SK-N-DZ (cell line): ENCODE measurements at places on chromosomes 1 and 21.
A peak's percentile ranks its signal among the peaks of the same experiment; 100 is the strongest.

DNA sequence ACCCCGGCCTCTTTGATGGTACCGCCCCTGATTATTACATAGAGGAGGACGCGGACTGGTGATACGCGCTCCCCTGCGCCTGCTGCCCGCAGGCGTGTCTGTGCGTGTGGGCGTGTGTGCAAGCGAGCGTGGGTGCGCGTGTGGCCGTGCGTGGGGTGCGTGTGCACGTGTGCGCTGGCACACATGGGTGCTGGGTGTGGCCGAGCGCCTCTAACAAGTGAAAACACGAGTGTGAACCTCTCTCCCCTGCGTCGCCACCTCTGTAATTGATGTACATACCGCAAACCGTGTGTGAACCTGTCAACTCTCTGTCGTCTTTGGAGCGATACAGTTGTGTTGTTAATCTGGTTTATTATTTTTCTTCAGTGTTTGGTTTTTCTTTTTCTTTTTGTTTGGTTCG lies 87.8 kb upstream of the TMEM51 start:
- no peak for DNase-seq

- DNase-seq: no peak
Observed at GRCh38 chr1:184843732-184844495, 89.3 kb upstream of the EDEM3 start.

- DNase-seq: no peak
Observed at GRCh38 chr1:43270421-43271095, 775 bp downstream of the TMEM125 start.

DNA sequence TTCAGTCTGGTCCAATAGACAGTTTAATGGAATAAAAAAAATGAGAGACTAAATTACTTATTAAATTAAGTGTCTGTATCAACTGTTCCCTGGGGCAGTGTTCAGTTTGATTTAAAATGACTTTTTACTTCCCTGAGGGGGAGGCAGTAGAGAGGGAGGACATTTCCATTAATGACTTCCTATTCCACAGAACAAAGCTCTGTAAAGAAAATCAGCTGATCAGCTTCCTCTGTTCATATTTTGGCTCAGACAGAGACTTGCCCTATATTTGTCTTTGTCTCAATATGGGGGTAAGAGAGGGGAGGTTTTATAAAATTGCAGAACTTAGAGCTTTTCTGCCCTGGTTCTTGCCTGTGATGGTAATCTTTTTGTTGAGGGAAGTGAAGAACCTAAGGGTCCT lies 8.4 kb downstream of the CFAP126 start:
- DNase-seq: no peak

- peak; percentile 40 for DNase-seq
Observed at GRCh38 chr21:14675774-14676530, 129.8 kb upstream of the SAMSN1 start.

GRCh38 chr1:231385416-231385748 lies 36.7 kb downstream of the EGLN1 start:
- DNase-seq: no peak

GRCh38 chr1:201019321-201019977 lies 4.1 kb downstream of the KIF21B start:
- no peak for DNase-seq

DNA sequence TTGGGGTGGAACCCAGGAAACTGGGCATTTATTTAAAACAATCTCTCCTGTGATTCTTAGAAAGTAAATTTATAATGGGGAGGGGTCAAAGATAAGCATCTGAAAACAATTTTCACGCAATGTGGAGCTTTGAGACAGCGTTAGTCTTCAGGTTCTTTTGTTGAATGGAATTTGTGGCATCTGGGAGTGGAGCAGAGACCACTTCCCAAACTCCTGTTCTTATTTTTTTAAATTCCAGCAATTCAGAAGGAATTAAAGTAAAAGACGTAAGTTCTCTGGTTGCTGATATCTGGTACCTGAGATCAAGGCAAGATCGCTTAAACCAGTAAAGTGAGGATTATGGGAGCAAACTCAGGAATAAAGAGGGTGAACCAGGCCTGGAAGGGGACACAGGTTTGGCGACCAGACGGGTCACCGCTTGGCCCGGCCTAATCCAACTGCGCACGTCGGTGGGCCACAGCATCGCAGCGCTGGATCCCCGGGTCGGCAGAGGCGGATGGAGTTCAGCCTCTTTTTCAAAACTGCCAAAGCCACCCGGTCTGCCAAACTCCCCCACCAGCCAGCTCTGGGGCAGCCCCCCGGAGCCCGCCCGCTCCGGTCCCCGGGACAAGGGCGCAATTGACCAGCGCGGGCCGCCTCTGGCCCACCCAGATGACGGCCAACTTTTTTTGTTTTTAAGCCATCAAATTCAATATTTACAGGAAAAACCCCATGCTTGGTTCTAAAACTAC lies 754 bp upstream of the PDPN start:
- DNase-seq: no peak

GRCh38 chr1:232868793-232869491 lies 63.7 kb downstream of the MAP10 start:
- DNase-seq: peak; percentile 9

DNA sequence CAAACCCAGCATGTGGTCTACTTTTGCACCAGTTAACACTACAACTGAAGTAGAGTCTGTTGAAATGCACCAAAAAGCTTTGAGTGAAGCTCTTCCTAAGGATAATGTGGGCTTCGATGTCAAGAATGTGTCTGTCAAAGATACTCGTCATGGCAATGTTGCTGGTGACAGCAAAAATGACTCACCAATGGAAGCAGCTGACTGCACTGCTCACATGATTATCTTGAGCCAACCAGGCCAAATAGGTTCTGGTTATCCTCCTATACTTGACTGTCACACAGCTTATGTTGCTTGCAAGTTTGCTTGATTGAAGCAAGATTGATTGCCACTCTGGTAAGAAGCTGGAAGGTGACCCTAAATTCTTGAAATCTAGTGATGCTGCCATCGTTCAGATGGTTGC lies 85.2 kb downstream of the DENND1B start:
- no peak for DNase-seq

GRCh38 chr1:231690059-231690458 lies 63.5 kb downstream of the DISC1 start:
- no peak for DNase-seq

DNA sequence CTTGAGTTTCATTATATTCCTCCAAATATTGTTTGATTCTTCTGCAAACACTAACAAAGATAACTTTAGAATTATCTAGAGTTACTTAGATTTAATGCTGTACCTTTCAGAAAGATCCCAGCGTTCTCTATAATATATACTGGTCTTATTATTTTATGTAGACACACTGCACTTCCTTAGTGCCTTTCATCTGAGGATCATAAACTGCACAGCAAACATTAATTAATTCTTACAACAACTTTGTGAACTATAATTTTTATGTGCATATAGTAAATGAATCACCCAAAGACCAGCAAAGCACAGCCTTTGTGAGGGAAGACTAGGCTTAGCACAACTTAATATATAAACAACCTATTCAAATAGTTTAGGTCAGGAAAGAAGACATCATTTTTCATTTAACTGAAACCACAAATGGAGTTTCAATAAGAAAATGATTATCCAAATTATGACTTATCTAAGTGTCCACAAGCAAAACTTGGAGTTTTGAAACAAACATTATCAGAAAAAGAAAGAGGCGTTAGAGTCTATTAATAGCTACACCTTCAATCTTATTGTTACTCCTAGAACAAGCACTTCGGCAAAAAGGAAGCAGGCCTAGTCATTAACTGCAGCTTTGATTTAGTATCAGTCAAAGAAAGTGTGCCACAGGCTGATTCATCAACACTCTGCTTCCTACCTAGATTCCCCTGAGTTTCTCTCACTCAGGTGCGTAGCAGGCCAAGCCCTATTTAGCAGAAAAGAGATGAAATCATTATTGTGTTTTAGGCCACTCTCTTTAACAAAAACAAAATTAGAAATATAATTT lies 22.5 kb upstream of the RC3H1 start:
- no peak for DNase-seq

DNA sequence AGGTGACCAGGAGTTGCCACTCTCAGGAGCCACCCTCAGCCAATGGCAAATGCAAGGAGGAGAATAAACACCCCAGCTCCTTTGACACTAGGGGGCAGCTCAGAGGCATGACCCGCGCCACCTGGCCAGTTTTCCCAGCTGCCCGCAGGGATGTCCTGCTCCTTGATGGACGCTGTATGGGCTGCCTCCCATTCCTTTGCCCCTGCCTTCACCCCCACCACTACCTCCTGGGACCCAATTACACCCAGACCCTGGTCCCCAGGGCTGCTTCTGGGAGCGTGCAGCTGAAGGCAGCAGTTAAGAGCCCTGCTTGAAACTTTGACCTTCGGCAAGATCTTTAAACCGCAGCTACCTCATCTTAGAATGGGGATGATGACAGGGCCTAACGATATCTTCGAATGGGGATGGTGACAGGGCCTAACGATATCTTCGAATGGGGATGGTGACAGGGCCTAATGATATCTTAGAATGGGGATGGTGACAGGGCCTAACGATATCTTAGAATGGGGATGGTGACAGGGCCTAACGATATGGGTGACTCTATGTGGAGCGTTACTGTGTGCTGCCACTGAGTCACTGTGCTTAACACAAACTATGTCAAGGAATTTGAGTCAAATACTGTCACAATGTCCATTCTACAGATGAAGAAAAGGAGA lies 163.0 kb upstream of the KAZN start:
- no peak for DNase-seq

- no peak for DNase-seq
Observed at GRCh38 chr1:177007437-177008161, 156.9 kb downstream of the ASTN1 start.

DNA sequence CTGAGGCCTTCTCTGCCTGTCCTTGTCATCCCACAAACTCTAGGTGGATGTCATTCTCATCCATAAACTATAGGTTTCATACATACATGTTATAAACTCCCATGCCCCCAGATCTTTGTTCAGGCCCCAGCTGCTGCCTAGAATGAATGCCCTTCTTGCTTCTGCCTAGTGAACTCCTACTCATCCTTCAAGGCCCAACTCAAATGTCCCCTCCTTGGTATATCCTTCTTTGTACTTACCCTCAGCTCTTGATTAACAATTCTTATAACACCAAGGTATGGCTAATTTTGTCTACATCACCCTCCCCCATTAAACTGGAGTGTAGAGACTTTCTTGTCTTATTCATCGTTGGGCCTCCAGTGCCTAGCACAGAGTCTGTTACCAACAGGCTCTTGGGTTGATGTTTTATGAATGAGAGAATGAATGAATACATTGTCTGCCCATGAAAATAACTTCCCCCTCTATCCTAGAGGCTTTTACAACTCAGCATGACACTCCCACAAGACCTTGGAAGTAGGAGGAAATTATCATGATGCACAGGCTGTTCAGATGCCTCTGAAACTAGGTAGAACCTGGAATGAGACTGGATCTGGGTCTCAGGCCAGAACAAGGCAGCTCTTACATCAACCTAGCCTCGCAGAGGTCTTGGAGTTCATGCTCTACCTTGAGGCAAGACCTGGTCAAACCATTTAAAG lies 26.9 kb downstream of the EPHB2 start:
- no peak for DNase-seq

DNA sequence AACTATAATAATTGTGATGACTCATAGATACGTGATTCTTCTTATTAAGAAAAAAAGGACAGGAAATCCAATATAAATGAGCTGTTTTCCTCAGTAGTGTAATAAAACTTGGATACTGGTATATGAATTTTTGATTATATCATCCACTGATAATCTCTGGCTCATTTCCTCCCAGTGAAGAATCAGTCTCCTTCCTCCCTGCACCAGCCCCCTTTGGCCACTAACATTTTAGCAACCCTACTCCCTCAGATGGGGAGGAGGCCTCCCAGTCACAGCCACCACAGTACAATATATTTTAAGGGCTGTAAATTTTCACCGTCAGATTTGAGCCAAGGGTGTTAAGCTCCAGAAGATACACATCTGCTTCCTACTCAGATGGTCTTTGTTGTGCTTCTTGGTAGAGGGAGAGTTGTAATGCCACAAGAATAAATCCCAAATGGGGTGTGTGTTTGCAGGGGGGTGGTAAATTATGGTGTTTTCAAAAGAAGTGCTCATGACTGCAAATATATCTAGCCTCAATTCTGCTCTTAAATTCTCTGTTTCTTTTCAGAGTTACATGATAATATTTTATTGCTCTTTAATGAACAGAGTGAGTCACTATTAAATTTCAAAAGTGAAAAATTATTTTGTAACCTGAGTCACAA lies 153.5 kb downstream of the HLX start:
- DNase-seq: no peak

DNA sequence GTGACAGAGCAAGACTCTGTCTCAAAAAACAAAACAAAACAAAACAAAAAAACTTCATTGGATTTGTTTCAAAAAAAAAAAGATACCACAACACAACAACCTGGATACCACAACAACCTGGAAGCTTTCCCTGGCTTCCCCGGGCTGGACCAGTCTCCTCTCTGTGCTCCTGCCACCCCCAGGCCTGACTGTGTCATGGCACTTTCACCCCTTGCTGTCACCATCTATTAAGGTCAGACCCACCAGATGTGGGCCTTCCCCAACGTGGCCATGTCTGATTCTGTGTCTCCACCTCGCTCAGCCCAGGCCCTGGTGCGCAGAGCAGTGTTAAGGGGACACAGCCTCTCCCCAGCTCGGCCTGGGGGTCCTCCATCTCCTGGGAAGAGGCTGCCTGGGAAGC lies 28.3 kb upstream of the ACOT11 start:
- DNase-seq: peak; percentile 80

DNA sequence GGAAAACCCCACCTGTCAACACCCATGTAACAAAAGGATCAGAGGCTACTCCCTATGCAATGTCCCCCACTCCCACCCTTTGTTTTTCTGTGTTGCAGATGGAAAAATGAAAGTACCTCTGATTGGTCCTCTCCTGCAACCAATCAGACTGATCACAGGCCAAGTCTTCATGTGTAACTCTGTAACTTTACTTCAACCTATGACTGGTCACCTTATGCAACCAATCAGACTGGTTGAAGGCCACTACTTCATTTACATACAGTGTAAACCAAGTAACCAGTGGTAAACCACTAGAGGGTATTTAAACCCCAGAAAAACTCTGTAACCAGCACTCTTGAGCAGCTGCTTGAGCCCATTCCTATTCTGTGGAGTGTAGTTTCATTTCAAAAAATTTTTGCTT lies 266.3 kb upstream of the OLFM3 start:
- DNase-seq: no peak

- DNase-seq: no peak
Observed at GRCh38 chr1:209432443-209432825, 151.1 kb upstream of the CAMK1G start.

GRCh38 chr1:26734501-26735058 lies 38.8 kb downstream of the ARID1A start:
- DNase-seq: no peak

GRCh38 chr21:25350056-25350455 lies 257.2 kb downstream of the MRPL39 start:
- peak; percentile 19 for DNase-seq

- DNase-seq: no peak
Observed at GRCh38 chr1:2645776-2646175, 13.0 kb upstream of the MMEL1 start.

DNA sequence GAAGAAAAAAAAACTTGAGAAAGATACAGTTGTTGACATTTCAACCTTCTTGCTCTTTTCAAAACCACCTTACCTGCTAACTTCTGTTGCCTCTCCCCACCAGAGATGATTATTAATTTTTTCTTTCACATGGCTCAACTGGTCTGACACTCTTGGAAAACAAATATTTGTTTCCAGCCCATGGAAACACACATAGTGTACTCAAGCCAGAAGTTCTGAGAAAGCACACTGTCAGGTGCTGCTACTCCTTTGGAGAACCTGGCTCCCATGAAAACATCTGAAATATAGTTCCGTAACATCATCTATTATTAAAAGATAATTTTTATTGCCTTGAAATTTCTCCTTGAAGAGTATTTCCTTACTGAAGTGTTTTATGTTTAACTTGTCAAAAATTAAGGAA lies 145.0 kb upstream of the C1orf105 start:
- DNase-seq: no peak
